ENCODE measurements at places on chromosomes 2 and 18.

GRCh38 chr2:100208141-100208770, 65.9 kb upstream of the AFF3 start:
- no peak for DNase-seq

DNA sequence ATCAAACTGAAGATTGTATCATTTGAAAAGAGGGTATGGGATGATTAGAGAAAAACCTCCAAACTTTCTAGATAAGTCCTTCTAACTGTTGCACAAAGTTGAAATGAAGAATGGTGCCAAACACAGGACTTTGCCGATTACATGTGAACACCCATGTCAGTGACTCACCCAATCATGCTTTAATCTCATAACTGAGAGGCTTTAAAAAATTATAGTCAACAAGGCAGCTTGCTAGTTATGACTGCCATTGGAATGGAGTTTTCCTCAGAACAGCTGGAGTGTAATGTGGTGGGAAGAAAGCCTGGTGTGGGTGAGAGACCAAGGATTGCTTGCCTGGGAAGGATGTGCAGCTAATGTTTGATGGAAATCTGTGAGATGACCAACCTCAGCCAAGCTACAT, 98.2 kb upstream of the ALPP start:
- DNase-seq, result no peak

- DNase-seq, result no peak
Observed at GRCh38 chr2:85397925-85398331, 12.2 kb downstream of the CAPG start.

GRCh38 chr2:127326289-127326945, 32.5 kb upstream of the ERCC3 start:
- no peak for DNase-seq

- no peak for DNase-seq
Observed at GRCh38 chr2:218233543-218233942, 16.6 kb downstream of the ARPC2 start.

- no peak for DNase-seq
Observed at GRCh38 chr2:238007924-238008323, 41.1 kb downstream of the UBE2F start.

DNA sequence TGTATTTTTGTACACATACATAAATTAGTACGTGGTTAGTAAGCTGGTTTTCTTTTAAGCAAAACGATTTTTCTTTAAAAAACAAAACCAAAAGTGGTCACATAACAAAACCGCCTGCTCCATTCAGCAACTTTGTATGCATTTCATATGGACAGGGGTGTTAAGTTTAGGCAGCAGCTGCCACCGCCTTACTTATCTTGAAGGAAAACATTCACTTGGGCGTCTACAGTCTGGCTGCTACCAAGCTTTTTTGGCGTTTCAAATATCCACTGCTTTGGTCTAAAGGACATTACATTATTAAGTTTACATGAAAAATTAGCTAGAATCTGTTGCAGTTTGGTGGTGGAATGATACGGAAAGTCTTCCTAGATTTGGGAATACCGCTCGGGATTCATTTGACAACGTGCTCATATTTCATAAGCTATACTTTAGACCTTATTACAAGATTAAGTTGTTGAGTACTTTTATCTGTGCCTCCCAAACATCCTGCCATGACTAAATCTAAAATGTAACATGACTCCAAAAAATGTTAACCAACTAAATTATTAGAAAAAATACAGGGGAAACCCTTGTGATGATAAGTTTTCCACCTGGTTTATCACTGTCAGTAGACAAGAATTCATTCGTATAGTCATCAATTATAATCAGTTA, 214.8 kb downstream of the NEDD4L start:
- no peak for DNase-seq

DNA sequence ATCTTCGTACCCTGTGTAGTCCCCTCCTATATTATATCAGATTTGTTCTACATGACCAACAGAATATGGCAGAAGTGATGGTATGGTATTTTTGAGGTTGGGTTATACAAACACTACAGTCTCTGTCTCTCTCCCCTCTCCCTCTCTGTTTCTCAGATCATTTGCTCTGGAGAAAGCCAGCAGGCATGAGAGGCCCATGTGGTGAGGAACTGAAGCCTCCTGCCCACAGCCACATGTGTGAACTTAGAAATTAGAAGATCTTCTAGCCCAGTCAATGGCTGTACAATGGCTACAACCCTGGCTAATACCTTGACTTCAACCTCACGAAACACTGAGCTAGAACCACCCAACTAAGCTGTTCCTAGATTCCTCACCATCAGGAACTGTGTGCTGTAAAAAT, 250.6 kb downstream of the SMAD2 start:
- no peak for DNase-seq

DNA sequence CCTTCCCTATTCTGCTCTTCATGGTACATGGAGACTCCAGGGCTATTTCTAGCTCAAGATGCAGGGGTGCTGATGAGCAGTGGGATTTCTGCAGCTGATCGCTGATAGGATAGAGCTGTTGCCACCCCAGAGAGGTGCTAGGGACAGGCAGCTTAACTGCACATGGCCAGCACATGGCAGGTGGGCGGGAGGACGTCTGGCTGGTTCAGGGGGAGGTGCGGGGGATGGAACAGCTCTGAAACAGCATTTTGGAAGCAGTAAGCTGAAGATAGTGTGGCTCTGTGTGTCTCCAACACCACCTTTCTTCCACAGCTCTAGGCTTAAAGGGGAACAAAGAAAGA, 151.9 kb upstream of the PELI1 start:
- no peak for DNase-seq

- no peak for DNase-seq
Observed at GRCh38 chr2:45275242-45275805, 266.1 kb upstream of the SIX2 start.

GRCh38 chr18:46591783-46592391, 65.1 kb downstream of the LOXHD1 start:
- no peak for DNase-seq

GRCh38 chr2:189517847-189518535, 62.6 kb downstream of the SLC40A1 start:
- DNase-seq, result no peak

- DNase-seq, result no peak
Observed at GRCh38 chr2:46849721-46850556, 65.7 kb downstream of the MCFD2 start.

DNA sequence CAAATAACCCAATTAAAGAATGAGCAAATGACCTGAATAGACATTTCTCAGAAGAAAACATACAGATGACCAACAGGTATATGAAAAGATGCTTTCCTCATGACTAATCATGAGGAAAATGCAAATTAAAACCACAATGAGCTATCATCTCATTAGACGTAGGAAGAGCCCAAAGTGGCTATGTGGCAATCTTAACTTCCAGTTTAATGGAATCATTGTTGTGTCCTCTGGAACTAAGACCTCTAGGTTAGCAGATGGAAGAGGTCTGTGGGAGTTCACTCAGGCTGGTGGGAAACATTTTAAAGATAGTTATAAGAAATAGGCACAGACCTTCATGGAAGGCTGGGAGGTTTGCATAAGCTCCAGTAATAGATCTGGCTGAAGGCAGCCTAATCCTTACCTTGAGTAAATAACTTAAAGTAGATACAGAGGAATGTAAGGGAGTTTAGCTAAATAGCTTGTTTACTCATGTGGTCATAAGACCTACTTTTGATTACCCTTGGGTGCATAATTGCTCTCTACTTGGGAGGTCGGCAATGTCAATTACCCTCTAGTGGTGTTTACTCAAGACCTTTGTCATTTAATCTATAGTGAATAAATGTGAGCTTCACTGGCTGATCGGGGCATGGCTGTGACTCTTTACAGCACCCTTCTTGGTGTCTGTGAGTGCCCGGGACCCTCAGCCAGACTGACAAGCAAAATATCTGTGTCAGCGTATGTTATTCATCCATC, 119.0 kb downstream of the GULP1 start:
- no peak for DNase-seq

GRCh38 chr2:98478907-98479306, 34.2 kb downstream of the INPP4A start:
- no peak for DNase-seq

DNA sequence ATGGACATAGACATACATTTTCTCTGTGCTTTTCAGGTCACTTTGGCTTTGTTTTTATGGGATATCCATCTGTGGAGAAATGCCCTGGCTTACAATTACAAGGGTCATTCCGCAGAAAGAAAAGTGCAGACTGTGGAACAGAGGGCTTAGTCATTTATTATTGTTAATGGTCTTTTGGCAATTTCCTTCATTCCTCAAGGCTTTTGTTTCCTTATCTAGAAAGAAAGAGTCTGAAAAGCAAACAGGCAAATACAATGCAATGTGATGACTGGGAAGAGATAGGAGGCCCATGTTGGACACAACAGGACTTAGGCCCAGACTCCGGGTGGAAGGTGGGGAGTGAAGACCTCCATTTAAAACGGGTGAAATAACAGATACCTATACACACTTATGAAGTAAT, 129.5 kb upstream of the CAVIN2 start:
- no peak for DNase-seq

GRCh38 chr18:39524370-39524769, 1958.8 kb upstream of the CELF4 start:
- no peak for DNase-seq

DNA sequence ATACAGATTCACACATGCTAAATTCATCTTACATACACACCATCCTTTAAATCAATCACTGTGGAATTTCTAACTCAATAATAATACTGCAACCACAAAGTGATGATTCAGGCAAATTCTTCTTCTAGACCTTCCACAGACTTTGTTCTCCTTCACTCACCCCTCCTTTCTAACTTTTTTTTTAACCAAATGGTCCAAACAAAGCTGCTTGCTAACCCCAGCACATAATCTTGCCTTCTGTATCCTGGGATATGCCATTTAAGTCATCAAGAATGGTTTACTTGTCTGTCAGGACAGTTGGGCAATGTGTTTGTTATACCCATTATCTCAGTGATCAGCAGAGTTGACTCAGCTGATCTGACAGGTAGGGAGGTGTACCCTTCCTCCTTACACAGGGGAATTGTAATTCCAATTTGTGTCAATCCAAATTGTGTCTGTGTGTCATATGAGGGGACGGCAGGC, 10.0 kb downstream of the SLC40A1 start:
- DNase-seq, result no peak

- DNase-seq, result no peak
Observed at GRCh38 chr2:213991453-213992108, 419.3 kb upstream of the VWC2L start.

- no peak for DNase-seq
Observed at GRCh38 chr2:71714601-71715240, 261.4 kb downstream of the DYSF start.

DNA sequence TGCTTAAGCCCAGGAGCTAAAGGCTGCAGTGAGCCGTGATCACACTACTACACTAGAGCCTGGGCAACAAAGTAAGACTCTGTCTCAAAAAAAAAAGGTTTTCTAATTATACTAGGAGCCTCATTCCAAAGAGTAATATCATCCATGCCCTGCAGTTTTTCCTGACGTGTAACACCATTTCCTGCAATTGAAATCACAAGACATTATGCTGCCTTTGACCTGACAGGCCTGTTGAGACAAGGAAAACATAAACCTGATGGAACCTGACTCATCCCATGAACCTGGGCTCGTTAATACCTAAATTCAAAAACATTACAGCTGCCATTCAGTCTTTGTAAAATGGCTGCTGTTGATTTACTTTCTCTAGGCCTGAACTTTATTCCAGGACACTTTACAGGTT, 58.7 kb upstream of the PEX13 start:
- DNase-seq, result no peak

- no peak for DNase-seq
Observed at GRCh38 chr2:200243441-200243840, 63.1 kb upstream of the SPATS2L start.

GRCh38 chr2:182763311-182763912, 47.4 kb downstream of the DNAJC10 start:
- no peak for DNase-seq

DNA sequence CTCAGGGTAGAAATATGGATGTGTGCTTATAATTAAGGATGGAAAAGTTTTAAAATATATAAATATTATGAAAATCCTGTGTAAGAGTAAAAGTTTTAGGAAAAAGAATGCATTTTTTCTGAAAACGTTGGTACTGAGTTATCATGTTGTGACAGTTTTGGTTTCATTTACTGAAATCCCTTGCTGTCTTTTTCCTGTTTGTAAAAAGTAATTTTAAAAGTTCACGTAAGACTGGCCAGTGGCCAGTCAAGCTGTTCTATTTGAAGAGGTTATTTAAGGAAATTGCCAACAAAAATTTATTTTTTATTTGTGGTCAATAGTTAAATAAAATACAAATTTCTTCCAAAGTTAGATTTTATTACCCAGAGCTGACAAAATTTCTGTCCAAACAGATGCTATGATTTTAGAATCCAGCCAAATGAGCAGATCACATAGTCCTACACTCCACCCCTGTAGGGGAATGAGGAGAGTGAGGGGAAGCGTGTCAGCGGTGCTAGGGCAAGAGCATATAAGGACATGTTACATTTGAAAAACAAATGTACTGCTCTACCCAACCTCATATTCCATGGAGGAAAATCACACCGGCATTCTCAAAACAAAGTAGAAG, 297.8 kb upstream of the TFPI start:
- no peak for DNase-seq

- DNase-seq, result no peak
Observed at GRCh38 chr2:64738026-64738425, 84.3 kb upstream of the SERTAD2 start.

Data from CD4-positive, alpha-beta T cell treated with Interleukin-15 for 4 hours (primary cell).